Cerebellum (tissue), 4 donors: ENCODE measurements at places on chromosomes 16 and 17.

DNA sequence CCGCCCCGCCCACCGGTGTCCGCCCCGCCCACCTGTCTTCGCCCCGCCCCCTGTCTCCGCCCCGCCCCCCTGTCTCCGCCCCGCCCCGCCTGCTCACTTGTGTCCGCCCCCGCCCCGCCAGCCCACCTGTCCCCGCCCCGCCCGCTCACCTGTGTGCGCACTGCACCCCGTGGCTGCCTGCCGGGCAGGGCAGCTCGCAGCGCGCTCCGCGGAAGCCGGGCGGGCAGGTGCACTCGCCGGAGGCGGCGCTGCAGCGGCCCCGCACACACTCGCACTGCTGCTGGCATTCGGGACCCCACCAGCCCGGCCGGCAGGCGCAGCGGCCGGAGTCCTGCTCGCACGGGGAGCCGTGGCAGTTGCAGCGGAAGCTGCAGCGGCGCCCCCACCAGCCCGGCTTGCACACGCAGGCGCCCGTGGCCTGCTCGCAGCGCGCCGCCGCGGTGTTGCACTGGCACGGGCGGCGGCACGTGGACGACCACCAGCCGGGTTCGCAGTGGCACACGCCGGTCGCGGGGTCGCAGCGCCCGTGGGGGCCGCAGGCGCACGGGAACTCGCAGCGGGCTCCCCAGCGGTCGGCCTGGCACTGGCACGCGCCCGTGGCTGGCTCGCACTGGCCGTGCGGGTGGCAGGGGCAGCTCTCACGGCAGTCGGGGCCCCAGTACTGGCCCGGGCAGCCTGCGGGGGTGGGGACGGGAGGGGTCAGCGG is 2.1 kb downstream of the SCARF1 start:
- peak; percentile 60 for DNase-seq

- no peak for DNase-seq
Observed at GRCh38 chr17:38674014-38674748, 576 bp downstream of the EPOP start.

DNA sequence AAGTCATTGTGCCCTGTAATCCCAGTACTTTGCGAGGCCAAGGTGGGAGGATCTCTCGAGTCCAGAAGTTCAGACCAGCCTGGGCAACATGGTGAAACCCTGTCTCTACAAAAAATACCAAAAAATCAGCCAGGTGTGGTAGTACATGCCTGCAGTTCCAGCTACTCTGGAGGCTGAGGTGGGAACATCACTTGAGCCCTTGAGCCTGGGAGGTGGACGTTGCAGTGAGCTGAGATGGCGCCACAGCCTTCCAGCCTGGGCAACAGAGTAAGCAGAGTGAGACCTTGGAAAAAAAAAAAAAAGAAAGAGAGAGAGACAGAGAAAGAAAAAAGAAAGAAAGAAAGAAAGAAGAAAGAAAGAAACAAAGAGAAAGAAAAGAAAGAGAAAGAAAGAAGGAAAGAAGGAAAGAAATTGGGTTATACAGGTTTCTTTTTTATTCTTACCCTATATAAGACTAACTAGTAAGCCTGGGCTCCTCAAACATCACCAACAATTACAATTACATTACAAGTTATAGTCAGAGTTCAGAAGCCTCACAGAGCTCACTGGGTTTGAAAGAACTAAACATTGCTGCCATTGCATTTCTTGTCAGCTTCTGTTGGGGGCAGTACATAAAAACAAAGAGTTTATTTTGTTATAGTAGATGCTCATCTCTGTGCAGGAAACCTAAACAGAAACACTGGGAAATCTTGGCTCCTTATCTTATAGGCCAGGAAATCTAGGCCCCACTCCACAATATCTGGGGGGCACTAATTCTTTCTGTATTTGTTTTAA is 6.7 kb upstream of the ABCA9 start:
- DNase-seq, result no peak

DNA sequence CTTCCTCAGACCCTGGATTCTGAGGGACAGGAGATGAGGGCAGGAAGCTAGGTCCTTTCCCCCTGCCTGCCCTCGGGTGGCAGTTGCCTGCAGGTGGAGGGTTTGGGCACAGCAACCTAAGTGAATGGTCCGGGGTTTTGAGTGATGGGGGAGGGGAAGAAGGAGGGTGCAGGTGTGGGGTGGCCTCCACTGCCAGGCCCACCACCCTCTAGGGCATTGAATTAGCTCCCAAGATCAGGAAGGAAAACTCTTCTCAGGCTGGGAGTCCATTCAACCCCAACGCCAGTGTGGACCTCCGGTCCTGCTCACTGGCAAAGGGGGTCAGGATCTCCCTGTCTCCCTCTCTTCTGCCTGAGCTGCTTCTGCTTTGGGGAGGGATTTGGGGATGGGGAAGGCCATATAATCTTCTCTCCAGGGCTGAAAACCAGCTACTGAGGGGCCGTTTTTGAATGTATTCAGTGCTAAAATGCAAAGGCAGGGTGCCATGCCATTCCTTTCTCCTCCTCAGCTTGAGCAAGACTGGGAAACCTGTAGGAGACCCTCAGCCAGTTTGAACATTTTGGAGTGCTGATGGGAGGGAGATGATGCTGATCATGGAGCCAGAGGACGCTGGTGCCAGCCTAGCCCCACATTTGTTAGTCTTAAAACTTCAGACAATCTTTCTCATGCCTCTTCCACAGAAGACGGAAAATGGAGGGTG is 18.8 kb downstream of the GRB7 start:
- no peak for DNase-seq

DNA sequence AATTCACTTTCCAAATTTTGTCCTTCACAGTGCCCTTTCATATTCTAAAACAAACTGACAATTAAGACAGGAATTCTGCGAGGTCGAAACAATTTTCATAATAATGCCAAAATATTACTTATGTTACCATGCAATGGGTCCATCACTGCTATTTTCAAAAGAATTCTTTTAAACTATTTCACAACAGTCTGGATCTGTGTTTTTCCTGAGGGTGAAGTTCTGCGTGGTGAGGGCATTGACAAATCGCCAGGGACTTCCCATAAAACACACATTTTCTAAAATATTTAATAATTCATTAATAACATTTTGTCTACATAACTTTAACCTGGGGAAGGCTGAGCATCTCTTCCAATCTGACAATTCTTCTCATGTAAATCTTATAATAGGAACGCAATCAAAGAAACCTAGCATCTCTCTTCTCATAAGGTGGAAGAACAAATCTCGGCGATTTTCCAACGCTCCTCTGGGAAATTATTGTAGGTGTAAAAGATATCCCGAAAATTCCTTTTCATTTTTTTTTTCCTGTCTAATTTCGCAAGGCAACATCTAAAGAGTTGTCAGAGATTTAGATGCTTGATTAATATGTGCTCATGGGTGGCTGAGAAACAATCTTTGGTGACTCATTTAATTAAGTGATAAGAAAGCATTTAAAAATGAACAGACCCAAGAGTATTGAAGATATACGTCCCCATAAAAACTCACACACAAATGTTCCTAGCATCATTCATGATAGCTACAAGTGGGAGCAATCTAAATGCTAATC is 41.5 kb downstream of the CALB2 start:
- no peak for DNase-seq
